ENCODE measurements at places on chromosomes 3 and 15.

DNA sequence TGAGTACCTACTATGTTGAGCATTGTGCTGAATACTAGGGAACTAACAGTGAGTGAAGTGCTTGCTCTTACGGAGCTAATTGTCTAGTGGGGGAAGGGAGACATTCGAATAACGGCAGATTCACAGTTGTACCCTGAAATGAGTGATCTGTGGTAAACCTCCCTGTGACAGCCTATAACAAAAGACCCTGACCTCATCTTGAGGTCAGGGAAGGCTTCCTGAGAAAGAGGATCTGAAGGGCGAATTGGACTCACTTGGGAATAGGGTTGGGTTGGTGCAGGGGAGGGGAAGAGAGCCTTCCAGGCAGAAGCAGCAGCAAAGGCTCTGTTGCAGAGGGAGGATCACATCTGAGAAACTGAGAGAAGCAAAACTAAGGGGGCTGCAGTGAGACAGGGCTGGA is 13.2 kb downstream of the HPS3 start:
- no peak for DNase-seq

GRCh38 chr3:173429527-173429926 is 32.0 kb downstream of the NLGN1 start:
- DNase-seq: no peak

GRCh38 chr3:195227871-195228270 is 43.1 kb downstream of the XXYLT1 start:
- no peak for DNase-seq

DNA sequence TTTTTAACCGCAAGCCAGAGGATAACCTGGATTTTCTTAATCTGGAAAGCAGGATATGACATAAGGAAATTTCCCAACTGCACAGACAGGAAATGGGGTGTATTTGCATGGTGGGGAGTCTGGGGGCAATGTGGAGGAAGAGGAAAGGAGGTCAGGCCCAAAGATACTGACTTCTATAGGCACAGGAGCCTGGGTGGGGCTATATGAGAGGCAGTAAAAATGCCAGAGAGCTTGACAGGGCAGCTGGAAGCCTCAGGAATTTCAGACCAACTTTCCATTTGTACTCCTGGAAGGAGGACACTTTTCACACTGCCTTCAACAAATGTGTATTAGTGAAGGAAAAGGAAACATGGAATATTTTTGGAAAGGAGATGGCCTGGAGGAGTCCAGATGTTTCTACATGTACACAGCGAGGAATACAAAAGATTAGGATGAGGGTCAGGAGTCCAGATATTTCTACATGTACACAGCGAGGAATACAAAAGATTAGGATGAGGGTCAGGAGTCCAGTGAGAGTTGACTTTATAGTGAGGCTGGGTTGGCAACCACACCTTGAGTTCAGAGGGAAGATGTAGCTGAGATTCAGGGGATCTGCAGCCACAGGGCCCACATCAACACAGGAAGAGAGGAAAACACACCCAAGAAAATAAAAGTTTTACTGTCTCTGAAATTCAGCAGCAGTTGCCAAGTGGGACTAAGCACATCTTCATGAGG is 111.9 kb upstream of the PTPRG start:
- DNase-seq: no peak

GRCh38 chr3:4492208-4493013 is 737 bp upstream of the ITPR1 start:
- DNase-seq: no peak

GRCh38 chr3:65749066-65749465 is 289.7 kb downstream of the MAGI1 start:
- no peak for DNase-seq

- no peak for DNase-seq
These were observed 2.0 kb upstream of the TOPBP1 start for GRCh38 chr3:133663569-133664313.

- peak; percentile 53 for DNase-seq
These were observed 140.5 kb upstream of the TBL1XR1 start for GRCh38 chr3:177337541-177338331.

DNA sequence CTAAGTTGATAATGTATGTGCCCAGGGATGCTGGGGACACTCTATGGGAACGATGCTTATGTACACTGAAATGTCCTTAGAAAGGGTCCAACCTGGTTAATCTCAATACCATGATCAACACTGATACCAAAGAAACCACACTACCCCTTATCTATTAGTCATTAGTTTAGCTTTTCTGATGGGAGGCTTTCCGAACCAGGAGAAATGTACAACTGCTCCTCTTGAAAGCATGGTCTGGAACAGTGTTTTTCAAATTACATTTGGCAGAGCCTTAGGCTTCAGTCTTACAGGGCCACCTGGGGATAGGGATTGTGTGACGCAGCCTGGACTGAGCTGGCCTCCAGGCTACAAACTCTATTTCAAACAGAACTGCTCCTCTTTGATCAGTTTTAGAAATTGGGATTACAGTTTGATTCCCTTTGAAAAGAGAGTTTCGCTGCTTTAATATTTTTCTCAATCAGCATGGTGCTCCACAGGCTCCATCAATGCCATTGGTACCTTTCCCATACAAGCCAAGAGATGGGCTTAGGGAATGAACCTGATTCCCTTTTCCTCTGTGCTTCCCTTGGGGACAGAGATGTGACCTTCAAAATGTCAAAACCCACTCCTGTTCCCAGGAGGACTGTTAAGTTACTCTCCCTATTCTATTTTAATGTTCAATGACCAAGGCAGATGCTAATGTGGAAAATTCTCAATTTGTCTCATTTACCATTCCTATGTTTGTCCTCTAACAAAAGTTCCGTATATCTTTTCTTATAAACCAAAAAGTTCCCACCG is 296.0 kb upstream of the ADAMTS9 start:
- DNase-seq: no peak

- DNase-seq: no peak
These were observed 16.6 kb upstream of the KLF13 start for GRCh38 chr15:31309893-31310606.

GRCh38 chr3:123628996-123629746 is 44.3 kb upstream of the HACD2 start:
- DNase-seq: no peak

DNA sequence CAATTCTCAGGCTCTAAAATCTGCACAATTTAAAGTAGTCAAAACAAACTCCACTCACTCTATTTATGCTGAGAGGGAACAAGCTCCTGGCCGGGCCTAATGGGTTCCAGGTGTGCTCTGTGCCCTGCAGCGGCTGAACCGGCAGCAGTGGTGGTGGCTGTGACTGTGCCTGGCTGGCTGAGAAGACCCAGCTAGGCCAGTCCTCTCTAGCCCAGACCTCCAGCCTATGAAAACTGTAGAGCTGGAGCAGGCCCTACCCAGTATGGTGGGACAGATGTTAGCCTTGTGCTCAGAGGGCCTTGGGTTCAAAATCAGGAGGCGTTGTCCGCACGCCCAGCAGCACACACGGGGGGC is 37.0 kb downstream of the EPHB3 start:
- no peak for DNase-seq

GRCh38 chr15:60320365-60320764 is 77.4 kb downstream of the ANXA2 start:
- no peak for DNase-seq

DNA sequence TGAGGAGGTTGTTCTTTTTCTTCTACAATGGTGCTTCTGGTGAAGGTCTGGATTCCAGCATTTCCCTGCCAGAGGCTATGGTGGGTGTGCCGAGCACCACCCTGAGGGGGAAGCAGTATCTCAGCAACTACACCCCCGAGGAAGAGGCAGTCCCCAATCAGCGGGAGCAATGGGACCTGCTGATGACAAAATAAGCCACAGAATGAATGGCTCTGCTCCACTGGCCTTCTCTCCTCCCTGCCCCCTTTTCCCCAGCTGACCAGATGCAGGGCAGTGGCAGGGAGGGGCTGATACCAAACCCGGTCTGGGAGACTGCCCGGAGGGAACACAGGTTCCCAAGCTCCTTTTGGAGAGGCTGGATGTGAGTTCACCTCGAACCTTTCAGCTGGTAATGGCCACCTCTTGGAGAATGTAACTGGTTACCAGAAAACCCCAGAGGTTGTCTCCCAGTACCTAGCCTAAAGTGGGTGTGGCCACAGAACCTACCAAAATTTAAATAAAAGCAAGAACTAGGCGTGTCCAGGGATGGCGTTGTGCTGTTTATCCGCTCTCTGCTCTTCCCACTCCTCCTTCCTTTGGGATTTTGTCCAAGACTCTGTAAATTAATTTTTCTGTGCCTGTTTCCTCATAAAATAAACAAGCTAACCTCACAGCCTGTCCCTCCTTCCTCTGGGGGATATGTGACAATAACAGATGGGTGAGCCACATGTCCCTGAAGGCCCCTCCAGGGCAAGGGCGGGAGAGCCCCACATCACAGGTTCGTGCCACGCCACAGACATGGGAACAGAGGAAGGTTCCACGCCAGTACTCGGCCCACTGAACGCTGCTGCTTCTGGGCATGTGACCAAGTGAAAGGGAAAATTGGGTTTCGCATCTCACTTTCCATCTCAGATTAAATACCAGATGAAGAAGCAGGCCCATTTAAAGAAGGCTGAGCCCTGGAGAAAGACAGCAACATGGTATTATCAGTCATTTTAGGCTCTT is 35.1 kb upstream of the SPTBN5 start:
- DNase-seq: no peak

DNA sequence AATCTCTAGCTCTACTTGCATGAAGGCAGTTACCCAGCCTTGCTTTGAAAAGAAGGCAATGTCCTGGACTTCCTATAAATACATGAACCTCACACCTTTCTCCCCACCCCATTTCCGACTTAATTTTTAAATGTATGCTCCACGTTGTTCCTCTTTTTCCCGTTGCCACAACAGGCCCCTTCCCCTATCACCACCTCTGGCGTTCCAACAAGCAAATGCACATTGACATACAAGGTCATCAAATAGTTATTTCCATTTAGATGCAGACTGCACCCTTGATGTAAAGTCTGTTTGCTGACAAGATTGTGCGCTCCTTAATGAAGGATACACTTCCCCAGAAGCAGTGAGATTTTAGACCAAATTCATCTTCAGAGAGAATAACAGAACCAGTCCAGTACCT is 260.7 kb upstream of the UMPS start:
- no peak for DNase-seq

DNA sequence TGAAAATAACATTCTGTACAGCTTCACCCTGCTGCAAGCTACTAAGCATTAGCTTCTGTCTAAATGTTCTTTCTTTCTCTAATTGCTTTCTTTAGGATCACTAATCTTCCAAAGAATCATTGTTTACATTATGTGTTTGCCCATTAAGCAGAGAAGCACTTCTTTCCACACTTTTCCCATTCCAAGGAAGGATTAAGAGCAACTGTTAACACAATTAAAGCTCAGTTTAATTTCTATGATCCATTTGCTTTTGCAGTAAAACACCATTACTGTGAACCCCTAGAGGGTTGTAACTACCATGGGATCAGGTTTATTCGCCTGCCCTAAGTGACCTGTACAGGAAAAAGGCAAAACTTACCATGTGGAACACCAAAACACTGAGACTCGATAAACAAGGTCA is 125.8 kb upstream of the ZNF385D start:
- no peak for DNase-seq

GRCh38 chr3:171177056-171177455 is 150.5 kb upstream of the SLC2A2 start:
- DNase-seq: no peak

GRCh38 chr15:65332391-65333147 is 28.1 kb downstream of the RNU5B-1 start:
- no peak for DNase-seq

Data from stimulated activated CD8-positive, alpha-beta memory T cell treated with anti-CD3 and anti-CD28 coated beads, Interleukin-4, amount 100 ng/mL, for 4 hours (primary cell).